CD4-positive, alpha-beta T cell treated with Interleukin-17A for 1 hour (primary cell): ENCODE measurements at places on chromosomes 7 and 10.
A peak's percentile ranks its signal among the peaks of the same experiment; 100 is the strongest.

DNA sequence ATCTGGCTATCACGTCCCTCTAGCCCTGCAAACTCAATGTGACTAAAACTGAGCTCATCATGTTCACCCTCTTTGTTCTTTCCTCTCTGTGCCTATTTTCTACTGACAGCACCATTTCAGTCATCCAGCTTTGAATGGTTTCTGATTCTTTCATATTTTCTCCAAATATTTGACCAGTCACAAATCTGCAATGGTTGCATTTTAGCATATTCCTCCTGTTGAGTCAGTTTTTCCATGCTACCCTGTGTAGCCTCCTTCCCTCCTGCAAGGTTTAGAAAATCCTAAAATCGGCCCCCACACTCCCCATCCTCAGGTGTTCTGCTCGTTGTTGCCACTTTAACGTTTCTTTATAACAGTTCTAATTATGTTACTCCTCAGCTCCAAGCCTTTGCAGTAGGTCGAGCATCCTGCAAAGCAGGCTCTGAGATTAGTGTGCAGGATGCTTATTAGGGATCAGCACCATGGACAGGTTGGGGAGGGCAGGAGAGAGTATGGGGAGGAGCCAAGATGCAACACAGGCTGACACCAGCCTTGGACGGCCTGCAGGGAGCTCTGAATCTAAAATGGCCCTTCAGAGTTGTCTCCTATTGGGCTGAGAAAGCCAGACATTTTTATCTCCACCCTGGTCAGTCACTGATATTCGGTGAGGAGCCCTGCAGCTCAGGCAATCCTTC lies 531.0 kb upstream of the COBL start:
- DNase-seq = no peak

DNA sequence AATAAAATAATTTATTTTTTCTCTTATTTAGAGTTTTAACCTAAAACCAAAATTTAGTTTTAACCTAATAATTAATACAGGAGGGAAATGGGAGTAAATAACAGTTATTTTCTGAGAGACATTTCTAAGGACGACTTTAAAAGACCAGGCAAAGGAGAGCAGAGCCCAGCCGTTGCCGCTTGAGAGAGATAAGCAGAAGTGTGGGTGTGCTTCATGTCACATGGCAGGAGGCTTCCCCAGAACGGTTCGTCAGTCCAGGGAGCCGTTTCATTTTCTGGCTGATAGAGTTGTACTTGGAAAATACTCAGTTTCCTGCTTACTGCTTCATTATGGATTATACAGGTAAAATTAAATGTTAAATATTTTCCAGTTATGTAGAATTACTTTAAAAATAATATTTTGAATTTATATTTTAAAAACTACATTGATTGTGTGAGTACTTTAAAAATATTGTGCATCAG lies 61.4 kb downstream of the ST7 start:
- DNase-seq = peak; percentile 14

DNA sequence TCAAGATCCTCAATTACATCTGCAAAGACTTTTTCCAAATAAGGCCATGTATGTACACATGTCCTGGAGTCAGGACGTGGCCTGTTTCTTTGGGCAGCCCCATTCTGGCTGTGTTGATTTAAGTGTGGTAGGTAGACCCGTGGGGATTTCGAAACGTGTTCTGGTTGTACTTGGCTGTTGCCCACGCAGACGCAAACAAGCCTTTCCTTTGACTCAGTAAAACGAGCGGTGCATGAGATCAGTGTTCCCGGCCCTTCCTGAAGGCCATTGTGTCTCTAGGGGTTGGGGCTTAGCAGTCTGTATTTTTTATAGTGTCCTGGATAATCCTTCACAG lies 64.8 kb upstream of the DNAJB6 start:
- DNase-seq = no peak

GRCh38 chr7:47572939-47573757 lies 8.8 kb downstream of the TNS3 start:
- no peak for DNase-seq

DNA sequence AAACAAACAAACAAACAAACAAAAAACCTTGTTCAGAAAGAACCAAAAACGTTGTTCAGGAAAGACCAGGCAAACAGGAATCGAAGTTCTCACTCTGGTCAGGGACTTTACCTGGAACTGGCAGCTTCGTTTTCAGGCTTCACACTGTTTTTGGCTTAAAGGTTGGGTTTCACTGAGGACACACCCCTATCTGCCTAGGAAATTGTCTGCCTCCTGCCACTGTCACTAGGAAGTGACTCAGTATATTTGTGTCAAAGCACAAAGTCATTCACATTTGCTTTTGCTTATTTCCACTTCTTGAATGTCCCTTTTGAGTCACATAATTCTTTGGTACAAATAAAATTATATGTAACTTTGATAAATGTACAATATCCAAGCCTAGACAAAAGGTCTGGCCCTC lies 37.9 kb downstream of the PNLIPRP3 start:
- no peak for DNase-seq

- DNase-seq = peak; percentile 93
Measured at GRCh38 chr7:48089046-48090003, at the start of gene UPP1. Gene UPP1, plus strand, starts transcription at chr7:48089265. Its CDS starts 5,519 bp downstream, at chr7:48094784.
